ENCODE measurements at places on chromosomes 12 and 14.

DNA sequence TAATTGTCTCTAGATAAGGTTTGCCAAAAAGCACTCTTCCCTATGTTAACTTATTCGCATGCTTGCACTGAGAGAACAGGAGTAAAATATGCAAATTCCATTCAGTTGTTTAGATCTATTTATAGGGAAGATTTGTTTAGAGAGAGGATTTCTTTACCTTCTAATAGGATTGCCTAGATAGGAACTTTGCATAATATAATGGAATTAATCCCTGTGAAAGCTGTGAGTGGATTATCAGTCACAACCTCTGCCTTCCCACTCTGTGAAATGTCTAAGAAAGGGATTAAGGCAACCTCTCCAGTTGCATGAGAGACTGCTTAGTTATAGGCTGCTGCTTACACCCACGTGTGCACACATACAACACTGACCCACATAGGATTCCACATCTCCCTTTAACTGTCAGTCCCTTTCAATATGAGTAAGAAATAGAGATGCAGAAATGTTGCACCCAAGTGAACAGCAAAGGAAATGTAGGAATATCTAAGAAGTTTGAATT is 83.2 kb downstream of the ALG10B start:
- DNase-seq, result no peak

- no peak for DNase-seq
Observed at GRCh38 chr12:110661337-110661972, 27.5 kb downstream of the HVCN1 start.

GRCh38 chr12:14540801-14541462 is 26.8 kb downstream of the PLBD1 start:
- no peak for DNase-seq

DNA sequence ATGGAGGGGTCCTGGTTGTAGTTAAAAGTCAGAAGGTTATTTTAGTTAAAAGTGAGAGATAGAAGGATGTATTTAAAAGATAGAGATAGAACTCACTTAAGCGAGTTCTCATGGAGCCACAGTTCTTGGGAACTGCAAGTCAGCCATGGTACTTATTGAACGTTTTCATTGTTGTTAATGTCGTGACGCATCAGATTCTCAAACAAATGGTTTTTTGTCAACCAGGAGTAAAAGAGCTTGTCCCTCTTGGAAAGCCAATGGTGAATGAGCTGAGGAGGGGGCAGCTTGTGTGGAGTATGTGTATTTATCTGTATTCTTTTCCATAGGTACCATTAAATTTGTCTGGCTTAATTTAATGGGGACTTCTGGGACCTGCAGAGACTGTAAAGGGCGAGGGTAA is 68.6 kb downstream of the FIGNL2 start:
- no peak for DNase-seq

DNA sequence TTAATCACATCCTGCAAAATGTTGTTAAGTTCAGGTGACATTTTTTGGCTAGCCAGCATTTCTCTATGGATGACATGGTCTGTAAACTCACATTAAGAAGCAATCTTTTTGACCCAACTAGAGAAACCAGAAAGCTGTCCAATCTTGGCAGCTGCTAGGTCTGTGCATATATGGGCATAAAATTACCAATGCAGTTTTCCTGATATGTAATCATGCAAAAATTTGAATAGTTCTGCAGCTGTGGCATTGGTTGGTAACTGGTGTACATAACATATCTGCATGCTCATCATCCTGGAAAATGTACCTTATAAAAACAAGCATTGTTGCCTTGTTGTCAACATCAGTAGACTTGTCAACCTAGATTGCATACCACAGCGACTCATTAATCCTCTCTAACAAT is 620.0 kb upstream of the LRFN5 start:
- no peak for DNase-seq

DNA sequence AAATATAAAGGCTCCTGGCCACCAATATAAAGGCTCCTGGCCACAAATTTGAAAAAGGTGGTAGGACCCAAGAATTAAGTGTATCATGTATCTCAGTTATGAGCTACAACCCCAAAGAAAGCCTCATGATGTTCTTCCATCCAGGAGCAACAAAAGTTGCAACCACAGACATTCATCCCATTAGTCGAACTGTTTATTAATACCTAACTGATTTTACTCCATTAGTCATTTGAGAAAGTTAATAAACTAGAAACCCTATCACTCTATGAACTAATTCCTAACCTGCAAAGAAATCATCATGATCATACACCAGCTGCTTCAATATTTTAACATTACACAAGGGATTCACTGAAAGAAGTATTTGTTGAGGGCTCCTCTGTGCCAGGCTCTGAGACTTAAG is 253.2 kb upstream of the GRIP1 start:
- no peak for DNase-seq

DNA sequence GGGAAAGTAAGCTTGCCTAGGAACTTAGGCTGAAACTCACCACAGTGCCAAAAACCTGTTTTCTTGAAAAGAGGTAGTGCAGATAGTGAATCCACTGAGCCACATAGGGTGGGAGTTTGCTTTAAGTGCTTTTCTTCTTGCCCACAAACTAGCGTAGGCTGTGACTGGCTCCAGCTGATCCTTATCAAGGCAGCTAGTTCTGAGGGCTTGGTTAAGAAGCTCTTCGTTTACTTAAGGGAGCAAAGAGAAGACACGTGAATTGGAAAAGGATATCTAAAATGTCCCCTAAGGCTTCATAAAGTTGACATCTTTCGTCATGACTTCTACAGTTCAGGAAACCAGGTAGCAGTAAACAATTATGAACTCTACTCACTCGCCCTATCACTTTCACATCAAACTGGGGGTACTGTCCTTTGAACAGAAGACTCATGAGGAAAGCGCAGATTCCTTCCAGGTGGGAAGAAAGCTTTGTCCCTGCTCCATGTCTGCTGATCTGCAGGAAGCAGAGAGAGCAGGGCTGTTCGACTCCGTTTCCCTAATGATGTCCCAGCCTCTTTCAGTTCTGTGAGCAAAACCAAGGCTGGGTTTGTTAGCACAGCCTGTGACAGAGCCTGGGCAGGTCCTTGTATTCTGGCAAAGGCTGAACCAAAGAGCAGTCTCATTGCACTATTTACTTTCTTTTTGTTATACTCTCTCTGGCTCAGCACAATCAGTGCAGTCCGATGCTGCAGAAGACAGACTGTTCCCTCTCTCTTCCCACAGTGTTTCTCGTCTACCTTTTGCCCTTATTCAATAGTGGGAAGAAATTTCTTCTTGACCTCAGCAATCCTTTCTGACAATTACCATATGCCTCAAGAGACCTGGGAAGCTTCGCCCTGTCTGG is 93.5 kb upstream of the ETV6 start:
- DNase-seq, result no peak

DNA sequence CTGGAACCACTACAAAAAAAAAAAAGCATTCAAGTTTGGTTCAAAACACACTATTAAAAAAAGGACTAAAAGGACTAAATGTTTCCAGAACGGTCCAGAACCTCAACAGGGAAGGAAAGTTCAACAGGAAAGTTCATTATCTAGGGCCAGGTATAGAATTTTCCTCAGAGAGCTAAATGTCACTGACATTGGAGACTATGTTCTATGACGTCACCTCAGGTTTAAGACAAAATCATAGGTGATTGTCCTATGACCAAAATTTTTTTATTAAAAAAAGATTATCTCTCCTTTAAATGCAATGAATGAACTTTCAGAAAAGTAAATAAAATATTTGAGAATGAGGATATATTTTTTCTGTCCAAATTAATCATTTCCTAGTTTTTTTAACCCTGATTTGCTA is 746.7 kb upstream of the USP15 start:
- no peak for DNase-seq

DNA sequence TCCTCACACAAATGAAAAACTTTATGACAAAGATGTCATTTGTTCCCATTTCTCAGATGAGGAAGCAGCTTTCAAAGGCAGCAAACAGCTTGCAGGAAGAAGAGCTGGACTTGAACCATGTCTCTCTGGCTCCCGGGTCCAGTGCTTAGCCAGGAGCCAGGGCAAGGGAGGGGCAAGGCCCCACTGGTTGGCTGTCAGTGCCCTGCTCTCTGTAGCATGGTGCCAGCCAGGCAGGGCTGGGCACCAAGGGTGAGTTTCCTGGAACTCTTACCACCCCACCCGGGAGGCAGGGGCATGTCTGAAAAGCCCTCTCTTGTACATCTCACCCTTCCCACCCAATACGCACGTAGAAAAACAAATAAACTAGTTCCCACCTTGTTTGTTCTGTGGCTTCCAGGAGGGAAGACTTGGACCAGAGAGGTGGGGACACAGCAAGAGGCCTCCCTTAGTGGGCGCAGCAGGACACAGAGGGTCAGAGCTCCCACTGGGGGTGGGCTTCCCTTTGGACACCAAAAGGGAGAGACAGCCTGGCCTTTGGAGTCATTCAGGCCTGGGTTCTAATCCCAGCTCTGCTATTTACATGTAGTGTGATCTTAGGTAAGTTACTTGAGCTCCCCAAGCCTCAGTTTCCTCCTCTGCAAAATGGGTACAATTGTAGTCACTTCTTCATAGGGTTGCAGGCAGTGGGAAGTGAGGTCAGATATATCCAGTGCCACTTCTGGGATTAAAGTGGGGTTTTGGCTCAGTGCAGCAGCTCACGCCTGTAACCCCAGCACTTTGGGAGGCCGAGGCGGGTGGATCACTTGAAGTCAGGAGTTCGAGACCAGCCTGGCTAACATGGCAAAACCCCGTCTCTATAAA is 17.2 kb downstream of the TRPV4 start:
- no peak for DNase-seq

DNA sequence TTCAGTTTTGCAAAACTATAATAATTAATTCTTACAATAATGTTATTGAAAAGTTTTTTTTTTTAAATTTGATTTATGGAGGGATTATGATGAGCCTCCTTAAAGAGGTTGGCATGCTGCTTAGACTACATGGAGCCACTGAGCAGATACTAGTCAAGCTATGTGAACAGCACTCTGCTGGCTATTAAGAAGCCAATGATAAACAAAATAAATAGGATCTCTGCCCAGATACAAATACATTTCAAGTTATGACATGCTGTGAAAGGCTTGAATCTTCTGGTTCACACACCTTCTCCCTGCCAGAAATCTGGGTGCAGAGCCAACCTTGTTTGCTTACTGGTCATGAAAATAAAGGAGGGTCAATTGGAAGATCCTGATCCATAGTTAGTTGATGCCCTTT is 107.4 kb upstream of the NAV3 start:
- DNase-seq, result no peak

DNA sequence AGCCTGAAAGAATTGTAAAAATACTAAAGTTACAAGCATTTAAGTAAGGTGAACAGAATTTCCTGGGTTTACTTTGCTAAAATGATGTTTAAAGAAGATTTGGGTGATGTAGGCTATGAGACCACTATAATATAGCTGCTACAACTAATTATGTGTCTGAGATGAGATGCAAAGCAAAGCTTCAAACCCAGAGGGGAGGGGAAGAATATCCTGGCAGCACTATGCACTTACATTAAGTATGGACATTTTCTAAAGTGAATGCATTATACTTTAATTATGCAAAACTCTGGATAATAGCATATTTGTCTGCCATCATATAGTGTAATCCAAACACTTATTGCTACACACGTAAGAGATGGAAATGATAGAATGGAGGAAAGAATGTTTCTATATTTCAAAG is 1003.7 kb downstream of the GALC start:
- DNase-seq, result no peak

DNA sequence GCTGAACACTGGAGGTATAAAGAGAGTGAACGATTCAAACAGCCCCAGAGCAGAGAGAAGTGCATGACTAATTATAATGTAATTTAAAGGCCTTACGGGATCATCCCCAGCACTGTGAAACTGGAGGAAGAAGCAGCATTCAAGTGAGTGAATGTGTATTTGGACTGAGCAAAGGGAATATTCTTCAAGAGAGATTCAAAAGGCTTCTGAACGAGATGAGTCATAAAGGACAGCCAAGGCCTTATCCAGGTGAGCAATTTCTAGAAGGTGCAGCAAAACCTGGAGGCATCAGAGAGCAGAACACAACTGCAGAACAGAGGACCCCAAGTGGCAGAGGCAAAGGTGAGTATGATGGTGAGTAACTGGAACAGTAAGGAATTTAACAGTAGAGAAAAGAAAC is 127.2 kb downstream of the BCAT1 start:
- DNase-seq, result no peak

GRCh38 chr14:92632546-92633273 is 115.7 kb downstream of the LGMN start:
- DNase-seq, result no peak

DNA sequence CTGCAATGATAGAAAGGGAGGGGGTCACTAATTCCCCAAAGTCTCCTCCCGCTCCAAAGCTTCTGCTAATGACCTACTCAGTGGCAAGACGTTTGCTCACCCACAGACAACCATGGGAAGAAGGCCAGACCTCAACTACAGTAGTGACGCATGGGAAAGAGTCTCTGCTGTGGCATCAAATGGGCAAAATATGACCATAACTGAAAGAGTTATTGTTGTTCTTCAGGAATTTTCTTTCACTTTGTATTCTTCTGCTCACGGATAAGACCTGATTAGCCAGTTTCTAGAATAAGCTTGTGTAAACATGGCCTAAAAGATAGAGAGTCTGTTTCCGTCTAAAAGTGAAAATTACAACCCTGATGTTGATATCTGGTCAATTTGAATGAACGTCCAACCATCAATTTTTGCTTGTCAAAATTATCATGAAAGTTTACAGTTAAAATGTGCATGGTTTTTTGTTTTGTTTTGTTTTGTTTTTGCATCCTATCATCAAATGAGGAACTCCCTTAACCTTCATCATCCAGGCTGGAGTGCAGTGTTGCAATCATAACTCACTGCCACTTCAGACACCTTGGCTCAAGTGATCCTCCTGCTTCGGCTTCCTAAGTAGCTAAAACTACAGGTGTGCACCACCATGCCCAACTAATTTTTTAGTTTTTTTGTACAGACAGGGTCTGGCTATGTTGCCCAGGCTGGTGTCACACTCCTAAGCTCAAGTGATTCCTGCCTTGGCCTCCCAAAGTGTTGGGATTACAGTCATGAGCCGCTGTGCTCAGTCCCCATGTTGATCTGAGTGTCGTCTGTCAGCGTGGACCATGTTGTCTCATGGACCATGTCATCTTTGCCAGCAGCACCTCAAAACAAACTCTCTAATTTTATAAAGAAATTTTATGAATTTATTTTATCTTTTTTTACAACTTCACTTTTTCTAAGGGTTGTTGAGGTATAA is 7.0 kb downstream of the KRT6B start:
- DNase-seq, result no peak

DNA sequence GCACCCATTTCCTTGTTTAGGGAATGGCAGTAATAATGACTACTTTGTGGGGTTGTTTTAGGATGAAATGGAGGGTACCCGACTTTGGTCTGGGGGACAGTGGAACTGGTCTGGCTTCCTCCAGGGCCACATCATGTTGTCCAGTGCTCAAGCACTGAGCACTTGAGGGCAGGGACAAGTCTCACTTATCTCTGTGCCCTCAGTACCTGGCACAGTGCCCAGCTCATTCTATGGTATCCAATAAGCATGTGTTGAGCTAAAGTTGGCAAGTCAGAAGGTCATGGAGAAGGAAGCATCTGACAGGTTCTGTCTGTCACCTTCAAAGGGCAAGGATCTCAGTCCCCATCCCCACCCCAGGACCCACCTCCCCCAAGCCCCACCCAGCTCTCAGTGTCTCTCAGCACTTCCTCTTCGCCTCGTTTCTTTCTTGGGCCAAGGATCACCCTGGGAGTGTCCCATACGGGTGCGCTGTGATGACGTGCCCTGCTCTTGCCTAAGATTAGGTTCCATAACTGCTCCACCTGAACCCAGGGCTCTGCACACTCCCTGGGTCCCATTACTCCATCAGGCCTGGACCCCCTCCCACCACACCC is 24.3 kb upstream of the TMEM106C start:
- DNase-seq, result no peak

All from anterior cingulate cortex (tissue), 58 donors.